Activated naive CD8-positive, alpha-beta T cell treated with anti-CD3 and anti-CD28 coated beads, Interleukin-2, amount 10 ng/mL, durations not matched to agents 7 days and 5 days (primary cell): ENCODE measurements at places on chromosomes 7 and 10. TPM values are rescaled to one million over a fixed set of nuclear protein-coding genes. Genes with fewer than 3 reads are reported as not detected.

The UCMA gene
- not detected for total RNA-seq

DNA sequence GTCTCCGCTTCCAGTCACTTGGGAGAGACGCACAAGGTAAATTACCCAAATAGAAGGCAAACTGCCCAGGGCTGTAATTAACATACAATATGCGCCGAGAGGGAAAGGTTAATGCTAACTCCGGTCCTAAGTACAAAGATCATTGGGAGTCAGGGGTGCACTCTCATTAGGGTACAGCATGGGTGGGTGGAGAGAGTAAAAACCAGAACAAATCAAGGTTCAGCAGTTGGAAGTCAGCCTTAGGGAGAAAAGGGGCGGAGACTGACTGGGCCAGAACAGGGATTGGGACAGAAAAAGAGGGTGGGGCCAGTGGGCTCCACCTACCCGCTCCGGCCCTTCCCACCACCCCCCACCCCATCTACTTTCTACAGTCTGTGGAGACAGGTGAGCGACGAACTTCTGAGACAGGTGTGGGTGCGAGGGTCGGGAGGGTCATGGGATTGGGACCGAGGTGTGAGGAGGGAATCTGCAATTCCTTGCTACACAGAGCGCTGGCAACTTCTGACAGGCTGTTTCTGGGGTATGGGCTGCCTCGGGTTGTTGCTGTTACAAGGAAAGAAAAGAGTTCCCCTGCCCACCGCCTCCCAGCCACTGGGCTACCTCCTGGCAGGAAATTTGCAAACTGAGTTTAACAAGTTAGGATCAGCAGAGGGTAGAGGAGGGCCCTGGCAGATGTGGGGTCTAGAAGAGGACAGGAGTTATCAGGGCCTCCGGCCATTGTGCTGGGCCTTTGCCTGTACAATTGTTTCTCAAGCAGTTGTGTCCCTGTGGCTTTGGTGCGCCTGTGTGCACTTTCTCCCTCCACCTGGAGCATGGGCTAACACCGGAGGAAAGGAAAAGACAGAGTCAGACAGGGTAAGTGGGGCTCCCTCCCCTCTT, at the start of gene TMEM139:
TSS of gene TMEM139 (plus strand) at position 368 of the 879 bp plus-strand sequence. CDS start 1,000 bp downstream, outside the sequence.
- DNase-seq, result no peak

- DNase-seq, result no peak
These were observed 57.5 kb upstream of the CHST15 start for GRCh38 chr10:124150807-124151417.

DNA sequence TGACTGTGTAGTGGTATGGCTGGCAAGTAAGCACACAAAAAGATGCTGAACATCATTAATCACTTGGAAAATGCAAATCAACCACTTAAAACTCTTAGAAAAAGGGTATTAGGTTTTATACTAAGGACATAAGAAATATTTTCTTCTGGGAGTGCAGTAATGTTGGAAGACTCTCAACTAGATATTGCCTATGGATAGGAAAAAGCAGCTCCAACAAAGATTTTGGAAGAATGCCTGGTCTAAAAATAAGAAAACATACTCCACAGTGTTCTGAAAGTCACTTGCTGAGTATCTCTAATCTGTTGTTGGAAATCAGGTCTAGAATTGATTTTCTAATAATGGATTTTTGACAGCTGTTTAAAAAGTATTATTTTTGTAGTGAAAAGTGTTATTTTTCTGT, 50.8 kb upstream of the PHYHIPL start:
- no peak for DNase-seq

The PIK3AP1 gene
- 5.3 TPM for total RNA-seq

The TTYH3 gene
- 32.0 TPM for total RNA-seq

The CYP51A1 gene
- 26.8 TPM for total RNA-seq

The TLL2 gene
- total RNA-seq, result not detected

The TMEM213 gene
- not detected for total RNA-seq

The GBX1 gene
- total RNA-seq, result not detected

DNA sequence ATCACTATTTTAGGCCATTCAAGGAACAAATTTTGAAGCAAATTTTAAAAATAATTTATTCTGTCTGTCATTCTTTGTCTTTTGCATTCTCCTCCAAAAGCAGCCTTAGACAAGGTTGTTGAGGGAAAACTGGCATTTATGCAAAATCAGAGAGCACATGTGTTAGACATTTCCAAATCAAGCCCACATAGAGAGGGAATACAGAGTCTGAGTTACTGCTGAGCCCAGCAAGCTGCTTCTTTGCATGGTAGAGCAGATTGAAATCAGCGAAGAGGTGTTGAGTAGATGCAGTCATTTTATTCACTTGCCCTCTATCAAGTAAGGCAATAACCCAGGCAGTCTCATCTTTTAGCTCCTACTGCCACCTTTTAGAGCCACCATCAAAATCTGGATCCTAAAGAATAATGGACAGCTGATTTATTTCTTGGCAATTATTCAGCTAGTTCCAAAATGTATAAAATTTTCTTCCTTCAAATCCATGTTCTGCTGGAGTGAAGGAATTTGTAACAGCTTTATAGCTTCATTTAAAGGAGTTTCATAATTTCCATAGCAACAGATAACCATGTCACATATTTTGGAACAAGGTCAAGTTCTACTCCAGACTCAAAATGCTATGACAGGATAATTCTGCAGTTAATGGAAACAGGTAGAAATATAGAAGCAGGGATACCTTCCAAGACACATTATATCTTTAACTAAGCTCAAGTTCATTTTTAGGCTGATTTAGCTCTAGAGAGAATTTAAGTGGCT, 7.3 kb upstream of the PCDH15 start:
- no peak for DNase-seq

The XRCC2 gene
- total RNA-seq, result 10.9 TPM

DNA sequence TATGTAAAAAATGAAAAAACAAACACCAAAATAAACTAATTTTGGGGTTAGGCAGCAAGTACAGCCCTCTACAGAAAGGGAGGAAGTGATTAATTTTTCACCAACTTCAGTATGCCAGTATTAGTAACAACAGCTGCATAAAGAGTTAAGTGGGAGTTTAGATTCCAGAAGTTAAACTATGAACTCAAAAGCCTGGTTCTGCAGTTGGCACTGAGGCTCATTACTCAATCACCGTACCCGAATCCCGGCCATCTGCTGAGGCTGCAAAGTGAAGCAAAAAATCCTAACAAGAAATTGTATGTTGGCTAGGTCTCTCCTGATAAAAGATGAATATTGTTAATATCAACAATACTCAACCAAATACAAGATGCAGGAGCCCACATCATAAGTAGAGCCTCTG, 4.0 kb downstream of the NUDT5 start:
- DNase-seq, result no peak

The SERPINE1 gene
- 0.44 TPM for total RNA-seq

- no peak for DNase-seq
These were observed 340.2 kb downstream of the THSD7A start for GRCh38 chr7:11491811-11492210.

The POM121L12 gene
- total RNA-seq, result not detected

DNA sequence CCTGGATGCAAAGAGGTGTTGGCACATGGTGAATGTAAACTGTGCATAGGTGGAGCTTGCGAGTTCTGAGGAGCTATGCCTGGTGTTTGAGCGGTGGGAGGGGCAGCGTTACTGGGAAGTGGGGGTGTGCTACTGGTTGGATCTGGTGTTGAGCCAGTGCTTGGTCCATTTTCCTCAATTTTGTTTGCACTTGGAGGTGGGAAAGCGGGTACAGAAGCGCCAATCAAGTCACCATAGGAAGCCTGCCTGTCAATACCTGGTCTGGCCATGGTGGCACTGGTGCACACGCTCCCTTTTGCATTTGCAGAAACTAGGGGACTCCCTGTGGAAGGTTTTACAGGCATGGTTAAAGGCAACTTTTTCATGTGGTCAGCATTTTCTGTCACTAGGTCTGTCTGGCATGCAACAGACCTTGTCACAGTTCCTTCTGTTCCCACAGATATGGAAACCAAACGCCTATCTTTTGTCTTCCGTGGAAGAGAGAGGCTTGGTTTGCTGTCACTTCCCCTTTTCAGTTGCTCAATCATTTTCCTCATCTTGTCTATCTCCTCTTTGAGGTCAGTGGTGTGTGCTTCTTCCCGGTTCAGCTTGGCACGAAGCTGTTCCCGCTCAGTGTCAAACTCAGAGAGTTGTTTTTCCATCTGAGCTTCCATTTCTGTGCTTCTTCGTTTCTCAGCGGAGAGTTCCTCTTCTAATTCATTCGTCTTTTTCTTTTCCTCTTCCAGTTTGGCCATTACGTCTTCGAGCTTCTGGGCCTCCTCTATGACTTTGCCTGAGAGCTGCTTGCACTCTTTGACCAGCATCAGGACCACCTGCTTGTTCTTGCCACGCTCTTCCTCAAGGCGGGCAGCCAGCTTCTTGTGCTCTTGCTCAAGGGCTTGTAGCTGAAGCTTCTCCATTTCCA, 81.1 kb downstream of the CTTNBP2 start:
- DNase-seq, result no peak

The BAZ1B gene
- 90.5 TPM for total RNA-seq

GRCh38 chr7:66735850-66736249, 4.7 kb upstream of the RABGEF1 start:
- DNase-seq, result no peak
